Globus pallidus (tissue), 1 donor: ENCODE measurements at places on chromosomes 6 and 20.

- DNase-seq: no peak
Measured at GRCh38 chr6:36098253-36098919, 31.9 kb upstream of the MAPK13 start.

- DNase-seq: no peak
Measured at GRCh38 chr20:48957053-48957481, 35.6 kb downstream of the ARFGEF2 start.

DNA sequence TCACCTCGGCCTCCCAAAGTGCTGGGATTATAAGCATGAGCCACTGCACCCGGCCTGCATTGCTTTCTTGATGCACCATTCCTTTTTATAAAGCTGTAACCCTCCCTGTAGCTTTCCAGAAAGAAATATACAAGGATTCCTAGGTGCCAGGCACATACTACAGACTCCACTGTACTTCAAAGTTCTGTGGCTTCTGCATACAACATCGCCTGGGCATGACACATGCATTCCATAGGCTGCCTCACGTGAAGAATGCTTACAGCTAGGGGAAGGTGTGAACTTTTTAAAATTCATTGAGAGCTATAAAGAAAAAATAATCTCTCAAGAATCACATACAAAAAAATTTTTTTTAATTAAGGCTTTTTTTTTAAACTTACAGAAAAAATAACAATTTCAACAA is 50.2 kb downstream of the TRAM2 start:
- no peak for DNase-seq

GRCh38 chr6:147029923-147030322 is 174.3 kb upstream of the STXBP5 start:
- DNase-seq: no peak

DNA sequence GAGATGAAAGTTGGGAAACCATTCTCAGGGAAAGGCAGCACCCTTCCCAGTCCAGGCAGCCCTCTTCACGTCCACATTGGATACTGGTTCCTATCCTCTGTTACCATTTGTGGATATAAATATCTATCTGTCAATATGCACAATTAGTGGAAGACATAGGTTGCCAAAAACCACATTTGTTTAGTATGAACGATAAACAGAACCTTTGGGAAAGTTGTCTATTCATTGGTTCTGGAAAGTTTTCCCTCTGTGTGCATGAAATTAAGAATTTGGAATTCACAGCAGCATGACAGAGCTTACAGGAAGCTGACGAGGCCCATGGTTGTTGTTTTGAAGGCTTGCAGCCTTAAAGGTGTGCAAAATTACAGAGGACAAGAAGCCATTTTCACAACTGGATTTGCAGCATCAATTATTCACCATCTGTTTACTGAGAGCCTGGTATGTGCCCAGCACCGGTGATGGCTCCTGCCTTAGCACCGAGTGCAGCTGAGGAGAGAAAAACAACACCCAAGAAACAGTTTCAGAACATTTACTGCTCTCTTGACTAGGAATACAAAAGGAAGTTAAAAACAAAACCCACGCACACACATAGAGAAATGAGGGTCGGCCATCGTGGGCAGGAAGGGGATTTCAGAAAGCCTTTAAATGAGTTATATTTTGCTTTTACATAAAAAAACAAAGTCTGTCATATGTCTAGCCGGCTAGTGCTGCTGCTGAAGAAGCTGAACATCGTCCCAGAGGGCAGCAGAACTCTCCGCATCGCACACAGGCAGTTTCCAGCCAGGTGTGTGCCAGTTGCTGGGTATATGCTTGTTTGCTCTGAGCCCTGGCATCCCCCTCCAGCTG is 319.6 kb downstream of the FARS2 start:
- DNase-seq: no peak

GRCh38 chr20:19815553-19815991 is 57.5 kb downstream of the RIN2 start:
- no peak for DNase-seq

DNA sequence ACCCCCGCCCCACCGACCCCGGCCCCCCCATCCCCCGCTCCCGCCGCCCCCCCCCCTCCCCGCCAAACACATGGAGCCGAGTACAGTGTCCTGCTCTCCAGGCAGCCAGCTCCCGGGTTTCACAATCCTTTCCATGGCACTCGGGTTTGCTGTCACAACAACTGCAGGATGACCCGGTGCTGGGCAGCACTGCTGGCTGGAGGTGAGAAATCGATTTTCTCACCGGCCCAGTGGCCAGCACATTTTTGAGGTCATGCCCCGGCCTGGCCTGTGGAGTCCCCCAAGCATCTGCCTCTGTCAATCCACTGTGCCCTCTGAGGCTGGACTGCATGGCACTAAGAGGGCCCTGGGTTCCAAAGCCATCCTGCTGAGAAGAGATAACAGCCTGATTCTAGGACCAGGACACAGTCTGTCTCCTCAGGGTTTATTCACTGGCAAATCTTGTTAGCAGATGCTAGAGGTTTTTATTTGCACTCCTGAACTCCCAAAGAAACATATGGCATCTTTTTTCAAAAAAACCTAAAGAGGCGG is 129.5 kb downstream of the NFATC2 start:
- no peak for DNase-seq

DNA sequence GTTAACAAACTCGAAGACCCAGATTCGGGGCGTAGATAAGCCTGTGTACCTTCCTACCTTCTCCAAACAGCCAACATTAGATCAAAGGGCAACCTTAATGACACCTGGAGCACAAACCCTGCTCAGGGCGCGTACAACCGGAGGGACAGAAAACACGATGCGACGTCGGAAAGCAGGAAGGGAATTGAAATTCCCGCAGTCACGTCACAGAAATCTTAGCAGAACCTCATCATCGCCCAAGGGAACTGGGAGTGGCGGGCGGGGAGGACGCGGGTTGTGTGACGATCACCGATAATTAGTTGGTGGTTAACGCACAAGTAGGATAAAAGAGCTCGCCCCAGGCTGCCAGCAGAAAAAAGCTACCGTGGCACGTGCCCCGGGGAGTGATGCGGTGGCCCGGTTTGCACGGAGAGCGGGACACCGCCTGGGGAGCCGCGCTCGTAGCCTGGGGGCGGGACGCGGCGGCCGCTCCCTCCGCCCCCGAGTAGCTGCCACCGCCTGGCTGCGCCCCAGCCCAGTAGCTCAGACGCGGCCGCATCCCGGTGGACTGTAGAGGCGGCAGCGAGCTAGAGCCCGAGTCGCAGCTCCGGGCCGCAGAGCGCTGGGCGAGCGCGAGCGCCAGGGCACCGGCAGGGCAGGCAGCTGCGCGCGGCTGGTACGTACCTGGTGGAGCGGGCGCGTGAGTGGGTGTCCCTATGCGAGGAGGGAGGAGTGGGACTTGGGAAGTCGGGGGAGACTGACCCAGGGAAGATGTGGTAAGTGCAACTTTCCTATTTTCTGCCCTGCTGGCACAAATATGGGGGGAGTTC is at the start of gene PKIB:
Gene PKIB, plus strand, starts transcription at position 525 of the 809 bp plus-strand sequence. CDS start 107,390 bp downstream, outside the sequence.
- DNase-seq: peak; percentile 64

DNA sequence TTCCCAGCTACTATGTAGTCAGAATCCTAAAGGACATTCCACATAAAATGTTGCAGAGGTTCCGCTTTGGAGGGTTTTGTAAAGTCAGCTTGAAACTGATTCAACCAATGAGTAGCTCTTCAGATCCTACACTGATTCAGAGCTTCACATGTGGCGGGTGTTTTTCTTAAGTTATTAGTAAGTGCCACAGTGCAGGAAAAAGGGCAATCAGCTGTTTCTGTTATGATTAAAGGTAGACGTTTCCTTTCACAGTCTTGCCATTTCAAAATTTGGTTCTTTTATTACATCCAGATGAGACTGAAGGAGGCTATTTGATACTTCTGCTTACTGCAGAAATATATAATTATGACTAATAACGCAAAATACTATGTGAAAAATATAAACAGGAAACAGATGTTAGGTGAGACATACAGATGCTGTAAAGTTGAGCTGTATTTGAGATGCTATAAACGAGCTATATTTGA is 443.9 kb downstream of the CDKAL1 start:
- DNase-seq: no peak

DNA sequence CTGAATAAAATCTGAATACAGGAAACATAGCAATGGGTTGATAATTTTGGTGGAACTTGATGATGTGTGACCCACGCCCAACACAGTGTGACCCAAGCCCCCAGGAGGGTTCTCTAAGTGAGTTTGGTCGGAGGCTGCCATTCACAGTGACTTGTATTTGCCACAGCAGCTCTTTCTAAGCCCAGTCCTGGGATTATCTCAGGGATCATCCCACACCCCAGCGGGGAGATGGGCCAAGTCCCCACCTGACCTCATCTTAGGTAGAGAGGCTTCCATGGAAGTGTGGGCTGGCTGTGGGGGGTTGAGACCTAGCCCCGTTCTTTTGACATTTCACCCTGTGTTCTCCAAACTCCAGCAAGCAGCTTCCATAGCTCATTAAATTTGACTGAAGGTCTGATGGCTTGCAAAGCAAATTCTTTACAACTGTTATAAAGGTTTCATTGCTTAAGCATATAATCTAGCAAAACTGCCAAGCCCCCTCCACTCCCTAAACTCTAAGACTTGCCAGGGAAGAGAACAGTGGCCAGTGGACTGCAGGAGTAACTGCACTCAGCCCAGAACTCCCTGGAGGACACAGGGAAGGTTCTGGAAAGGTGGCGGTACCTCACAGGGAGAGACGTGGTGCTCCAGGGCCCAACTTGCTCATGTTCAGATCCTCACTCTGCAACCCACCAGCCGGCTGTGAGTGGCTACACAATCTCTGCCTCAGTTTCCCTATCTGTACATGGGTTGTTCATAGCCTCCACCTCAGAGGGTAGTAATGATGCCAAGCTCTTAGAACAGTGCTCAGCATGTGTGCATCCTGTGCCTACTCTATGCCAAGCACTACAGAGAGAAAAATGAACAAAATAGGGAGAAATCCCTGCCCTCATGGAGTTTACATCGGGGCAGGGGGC is 1.0 kb upstream of the PCK1 start:
- no peak for DNase-seq

DNA sequence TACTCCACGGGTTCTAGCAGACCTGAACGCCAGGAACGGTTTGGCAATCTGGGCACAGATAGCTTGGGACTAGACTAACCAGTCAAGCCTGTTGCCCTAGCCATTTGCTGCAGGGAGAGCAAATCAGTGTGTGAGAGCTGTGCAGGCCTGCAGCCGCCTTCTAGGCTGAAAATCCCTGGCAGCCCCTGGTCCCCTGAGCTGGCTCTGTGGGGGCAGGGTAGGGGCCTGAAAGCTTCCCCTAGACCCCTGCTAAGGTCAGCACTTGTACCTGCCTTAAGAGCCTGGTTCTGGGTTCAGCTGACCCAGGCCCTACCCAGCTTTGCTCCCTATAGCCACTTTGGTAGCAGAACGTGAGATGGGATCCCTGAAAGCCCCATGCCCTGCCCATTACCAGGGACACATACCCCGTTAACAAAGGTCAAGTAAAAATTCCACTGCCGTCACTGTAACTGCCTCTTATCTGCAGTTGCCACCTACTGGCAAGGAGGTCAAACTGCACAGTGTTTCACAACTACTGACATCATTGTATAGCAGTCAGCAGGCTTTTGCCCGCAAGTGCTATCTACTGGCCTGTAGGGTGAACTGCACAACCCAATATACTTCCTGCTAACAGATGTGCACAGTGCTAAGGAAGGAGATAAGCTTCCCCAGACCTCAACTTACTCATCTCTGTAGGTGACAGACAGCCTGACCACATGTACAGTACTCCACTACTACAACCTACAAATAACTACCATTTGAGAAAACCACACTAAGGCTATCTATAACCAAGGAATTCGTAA is 95.1 kb upstream of the OLIG3 start:
- no peak for DNase-seq

DNA sequence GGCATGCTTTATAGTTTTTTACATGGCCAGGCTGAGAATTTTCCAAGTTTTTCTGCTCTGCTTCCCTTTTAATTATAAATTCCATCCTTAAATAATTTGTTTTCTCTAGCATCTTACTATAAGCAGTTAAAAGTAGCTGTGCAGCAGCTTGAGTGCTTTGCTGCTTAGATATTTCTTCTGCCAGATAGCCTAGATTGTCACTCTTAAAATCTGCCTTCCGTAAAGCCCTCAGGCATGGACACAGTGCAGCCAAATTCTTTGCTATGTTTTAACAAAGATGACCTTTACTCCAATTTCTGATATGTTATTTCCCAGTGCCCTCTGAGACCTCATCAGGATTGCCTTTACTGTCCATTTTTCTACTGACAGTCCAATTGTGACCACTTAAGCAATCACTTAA is 92.6 kb upstream of the SGK1 start:
- no peak for DNase-seq

- no peak for DNase-seq
Measured at GRCh38 chr6:112787371-112787770, 440.2 kb downstream of the RFPL4B start.

GRCh38 chr6:16007146-16007545 is 121.7 kb upstream of the MYLIP start:
- no peak for DNase-seq

DNA sequence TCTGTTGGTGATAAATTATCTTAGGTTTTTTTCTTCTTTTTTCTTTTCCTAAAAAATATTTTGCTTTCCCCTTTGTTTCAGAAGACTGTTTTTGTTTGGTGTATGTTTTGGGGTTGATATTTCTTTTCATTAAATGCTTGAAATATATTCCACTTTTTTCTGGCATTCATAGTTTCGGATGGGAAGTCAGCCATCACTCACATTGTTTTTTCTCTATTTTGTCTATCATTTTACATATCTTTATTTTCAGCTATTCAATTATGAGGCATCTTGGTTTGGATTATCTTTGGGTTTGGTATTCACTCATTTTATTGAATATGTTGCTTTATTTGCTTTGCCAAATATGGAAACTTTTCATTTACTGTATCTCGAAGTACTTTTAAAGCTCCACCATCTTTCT is 600.5 kb upstream of the EYS start:
- no peak for DNase-seq

DNA sequence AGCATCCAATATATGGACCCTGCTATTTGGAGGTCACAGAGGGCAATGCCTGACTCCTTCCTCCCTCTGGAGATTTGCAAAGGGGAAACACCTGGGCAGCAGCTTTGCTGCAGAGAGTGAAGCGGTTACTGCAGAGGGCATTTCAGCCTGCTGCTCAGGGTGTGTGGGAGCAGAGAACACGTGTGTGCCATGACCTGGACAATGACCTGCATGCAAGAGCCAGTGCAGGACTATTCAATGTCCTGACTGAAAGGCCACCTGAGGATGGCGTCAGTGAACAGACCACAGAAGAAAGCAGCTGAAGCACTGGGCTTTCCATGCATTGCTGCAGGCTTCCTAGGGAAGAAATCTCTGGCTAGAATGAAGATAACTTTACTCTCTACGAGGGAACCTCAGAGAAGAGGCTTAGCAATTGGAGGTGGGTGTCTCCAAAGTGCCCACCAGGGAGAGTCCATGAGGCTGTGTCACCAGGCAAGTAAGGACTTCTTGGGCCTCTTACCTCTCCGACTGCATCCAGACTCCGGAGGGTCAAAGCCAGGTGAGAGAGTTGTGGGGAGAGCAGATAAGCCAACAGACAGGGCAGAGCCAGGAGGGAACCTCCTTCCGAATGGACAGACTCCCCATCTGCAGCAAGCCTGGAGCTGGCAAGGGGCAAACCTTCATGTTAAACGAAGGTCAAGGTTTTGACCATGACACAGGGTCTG is 52.9 kb upstream of the PMEPA1 start:
- DNase-seq: no peak

- DNase-seq: no peak
Measured at GRCh38 chr6:40340196-40340595, 247.0 kb downstream of the LRFN2 start.
